Smooth muscle cell of the umbilical artery (primary cell): ENCODE measurements at places on chromosomes 2 and 18. TPM values are rescaled to one million over a fixed set of nuclear protein-coding genes. Genes with fewer than 3 reads are reported as not detected.

MAP3K19 gene
- total RNA-seq = not detected in 2 replicates

ASB18 gene
- not detected in 2 replicates for total RNA-seq

SMYD1 gene
- total RNA-seq = not detected in 2 replicates

POTEI gene
- not detected in 2 replicates for total RNA-seq

CTAGE1 gene
- total RNA-seq = 0.05 TPM in 1 of 2 replicates, not detected in the other

DSG1 gene
- total RNA-seq = not detected in 2 replicates

PSMA8 gene
- not detected in 2 replicates for total RNA-seq

GBX2 gene
- total RNA-seq = not detected in 2 replicates

CPS1 gene
- 7.4 and 8.5 TPM in 2 replicates for total RNA-seq

L3MBTL4 gene
- not detected in 2 replicates for total RNA-seq

IL1B gene
- total RNA-seq = 159 and 281 TPM in 2 replicates

PLCL1 gene
- total RNA-seq = 1.5 and 2.2 TPM in 2 replicates

KCNJ3 gene
- under 0.01 TPM in 1 of 2 replicates, not detected in the other for total RNA-seq

CNGA3 gene
- total RNA-seq = 0.05 TPM in 1 of 2 replicates, not detected in the other

CYS1 gene
- total RNA-seq = under 0.01 and 0.37 TPM in 2 replicates

ACMSD gene
- total RNA-seq = not detected in 2 replicates

CYTIP gene
- total RNA-seq = 0.30 TPM in 1 of 2 replicates, not detected in the other

KLHL41 gene
- 0.28 and 0.30 TPM in 2 replicates for total RNA-seq

ABCB11 gene
- total RNA-seq = not detected in 2 replicates

LIMS4 gene
- 11.9 and 18.4 TPM in 2 replicates for total RNA-seq

PLB1 gene
- 1.1 and 1.2 TPM in 2 replicates for total RNA-seq

ALPI gene
- total RNA-seq = not detected in 2 replicates

CD8A gene
- not detected in 2 replicates for total RNA-seq

DPP10 gene
- total RNA-seq = 0.74 and 1.5 TPM in 2 replicates

TTR gene
- not detected in 2 replicates for total RNA-seq

FKBP1B gene
- 4.7 and 6.2 TPM in 2 replicates for total RNA-seq
